CD4-positive, alpha-beta memory T cell (primary cell): ENCODE measurements at places on chromosomes 13 and 19. TPM values are rescaled to one million over a fixed set of nuclear protein-coding genes. Genes with fewer than 3 reads are reported as not detected.

The PAK4 gene
- 13.1 TPM for total RNA-seq

The VSTM1 gene
- not detected for total RNA-seq

The LPAR6 gene
- total RNA-seq, result 89.0 TPM

The KIR3DL1 gene
- total RNA-seq, result not detected

The ZNF846 gene
- total RNA-seq, result 19.7 TPM

GRCh38 chr19:50537769-50538230 lies 24.1 kb upstream of the ASPDH start:
- no peaks in the 10 kb centered on the region for H3K27me3 ChIP-seq
- DNase-seq, result peak; percentile 28
- H3K4me3 ChIP-seq, result no peak overlapping the region
- H3K4me1 ChIP-seq, result no peaks in the 10 kb centered on the region
- H3K27ac ChIP-seq, result no peak overlapping the region
- H3K36me3 ChIP-seq, result no peaks in the 10 kb centered on the region

DNA sequence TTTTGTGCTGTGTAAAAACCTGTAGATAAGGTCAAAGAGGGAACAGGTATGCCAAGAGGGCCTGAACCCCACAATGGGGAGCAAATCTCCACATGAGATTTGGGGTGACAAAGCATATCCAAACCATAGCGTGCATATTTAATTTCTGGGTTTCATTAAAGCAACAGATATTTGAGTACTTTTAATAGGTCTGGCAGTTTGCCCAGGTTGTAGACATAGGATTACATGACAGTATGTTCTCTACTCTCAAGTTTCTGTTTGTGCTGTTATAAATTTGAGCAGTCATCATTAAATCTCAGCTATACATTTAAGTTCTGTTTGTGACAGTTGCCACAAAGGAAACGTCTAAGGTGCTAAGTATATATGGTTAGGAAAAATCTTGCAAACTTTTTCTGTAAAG lies 236.4 kb downstream of the ATP8A2 start:
- no peak overlapping the region for H3K27ac ChIP-seq
- no peak for DNase-seq
- no peaks in the 10 kb centered on the region for H3K27me3 ChIP-seq
- no peaks in the 10 kb centered on the region for H3K4me1 ChIP-seq
- H3K36me3 ChIP-seq, result no peaks in the 10 kb centered on the region
- H3K4me3 ChIP-seq, result no peak overlapping the region

DNA sequence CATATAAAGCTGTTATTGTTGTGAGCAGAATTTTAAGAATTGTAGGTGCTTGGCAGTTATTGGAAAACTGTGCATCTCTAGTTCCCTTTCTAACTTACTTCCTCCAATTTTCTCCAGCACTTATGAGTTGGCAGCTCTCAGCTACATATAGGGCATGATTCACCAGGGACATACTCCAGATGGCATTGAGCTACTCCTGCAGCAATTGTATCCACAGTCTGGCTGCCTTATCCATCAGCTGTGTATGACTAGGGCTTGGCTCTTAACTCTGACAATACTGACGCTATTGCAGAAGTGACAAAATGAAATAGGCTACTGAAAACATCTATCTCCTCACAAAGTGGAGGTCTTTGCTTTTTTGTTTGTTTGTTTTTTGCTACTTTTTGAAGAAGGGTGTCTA lies 276.7 kb downstream of the POU4F1 start:
- no peaks in the 10 kb centered on the region for H3K36me3 ChIP-seq
- no peak overlapping the region for H3K27ac ChIP-seq
- no peaks in the 10 kb centered on the region for H3K27me3 ChIP-seq
- H3K4me1 ChIP-seq, result no peaks in the 10 kb centered on the region
- H3K4me3 ChIP-seq, result no peak overlapping the region
- no peak for DNase-seq

- H3K27me3 ChIP-seq, result no peaks in the 10 kb centered on the region
- H3K4me3 ChIP-seq, result no peak overlapping the region
- H3K27ac ChIP-seq, result no peak overlapping the region
- no peak for DNase-seq
- H3K4me1 ChIP-seq, result peaks cover 4% of the 10 kb centered on the region
- H3K36me3 ChIP-seq, result no peaks in the 10 kb centered on the region
Observed at GRCh38 chr13:40680659-40681323, 14.3 kb upstream of the FOXO1 start.

- no peak overlapping the region for H3K27ac ChIP-seq
- H3K36me3 ChIP-seq, result no peaks in the 10 kb centered on the region
- H3K4me1 ChIP-seq, result no peaks in the 10 kb centered on the region
- DNase-seq, result no peak
- H3K27me3 ChIP-seq, result no peaks in the 10 kb centered on the region
Observed at GRCh38 chr13:49893591-49893990, 42.5 kb downstream of the SPRYD7 start.

DNA sequence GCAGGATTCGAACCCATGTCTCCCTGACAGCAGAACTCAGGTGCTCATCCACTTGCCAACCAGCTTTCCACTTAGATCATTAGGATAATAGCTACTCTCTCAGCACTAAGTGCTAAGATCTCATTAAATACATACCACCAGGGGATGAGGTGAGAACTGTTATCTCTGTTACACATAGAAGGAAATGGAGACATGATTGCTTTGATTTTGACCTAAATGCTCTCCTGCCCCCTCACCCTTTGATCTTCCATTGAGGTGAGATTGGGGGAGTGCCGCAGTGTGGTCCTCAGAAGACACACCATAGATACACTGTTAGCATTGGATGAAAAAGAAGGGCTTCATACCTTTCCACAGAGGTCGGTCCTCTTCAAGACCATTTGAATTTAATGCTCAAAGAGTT lies 38.9 kb upstream of the NPAS1 start:
- no peaks in the 10 kb centered on the region for H3K36me3 ChIP-seq
- H3K4me3 ChIP-seq, result no peak overlapping the region
- H3K27ac ChIP-seq, result no peak overlapping the region
- peaks cover 28% of the 10 kb centered on the region for H3K4me1 ChIP-seq
- no peak for DNase-seq
- no peaks in the 10 kb centered on the region for H3K27me3 ChIP-seq

GRCh38 chr13:95870421-95870820 lies 182.8 kb downstream of the UGGT2 start:
- no peak overlapping the region for H3K4me3 ChIP-seq
- no peak for DNase-seq
- H3K27ac ChIP-seq, result no peak overlapping the region
- H3K27me3 ChIP-seq, result no peaks in the 10 kb centered on the region
- no peaks in the 10 kb centered on the region for H3K4me1 ChIP-seq

DNA sequence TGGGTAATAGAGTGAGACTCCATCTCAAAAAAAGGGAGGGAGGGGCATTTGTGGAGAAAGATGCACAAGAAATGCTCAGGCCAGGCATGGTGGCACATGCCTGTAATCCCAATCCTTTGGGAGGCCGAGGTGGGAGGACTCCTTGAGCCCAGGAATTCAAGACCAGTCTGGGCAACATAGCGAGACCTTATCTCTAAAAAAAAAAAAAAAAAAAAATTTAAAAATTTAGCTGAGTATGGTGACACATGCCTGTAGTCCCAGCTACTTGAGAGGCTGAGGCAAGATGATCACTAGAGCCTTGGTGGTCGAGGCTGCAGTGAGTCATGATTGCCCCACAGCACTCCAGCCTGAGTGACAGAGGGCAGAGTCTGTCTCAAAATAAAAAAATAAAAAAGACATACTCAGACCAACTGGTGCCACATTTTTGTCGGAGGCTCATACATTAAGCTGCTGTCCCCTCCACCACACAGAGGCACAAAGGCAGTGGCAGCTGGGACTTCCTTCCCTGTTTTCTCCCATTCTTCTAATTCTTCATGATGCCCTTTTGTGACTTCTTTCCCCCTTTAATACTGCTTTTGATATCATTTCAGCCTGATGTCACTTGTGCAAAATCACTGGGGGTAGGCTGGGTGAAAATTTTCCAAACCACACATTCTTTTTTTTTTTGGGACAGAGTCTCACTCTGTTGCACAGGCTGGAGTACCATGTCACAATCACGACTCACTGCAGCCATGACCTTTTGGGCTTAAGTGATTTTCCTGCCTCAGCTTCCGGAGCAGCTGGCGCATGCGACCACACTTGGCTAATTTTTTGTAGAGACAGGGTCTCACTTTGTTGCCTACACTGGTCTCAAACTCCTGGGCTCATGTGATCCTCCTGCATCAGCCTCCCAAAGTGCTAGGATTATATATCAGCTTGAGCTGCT lies 26.8 kb upstream of the CXCL17 start:
- no peak for DNase-seq
- H3K27me3 ChIP-seq, result no peaks in the 10 kb centered on the region
- H3K36me3 ChIP-seq, result no peaks in the 10 kb centered on the region
- no peak overlapping the region for H3K4me3 ChIP-seq
- no peak overlapping the region for H3K27ac ChIP-seq
- H3K4me1 ChIP-seq, result no peaks in the 10 kb centered on the region

DNA sequence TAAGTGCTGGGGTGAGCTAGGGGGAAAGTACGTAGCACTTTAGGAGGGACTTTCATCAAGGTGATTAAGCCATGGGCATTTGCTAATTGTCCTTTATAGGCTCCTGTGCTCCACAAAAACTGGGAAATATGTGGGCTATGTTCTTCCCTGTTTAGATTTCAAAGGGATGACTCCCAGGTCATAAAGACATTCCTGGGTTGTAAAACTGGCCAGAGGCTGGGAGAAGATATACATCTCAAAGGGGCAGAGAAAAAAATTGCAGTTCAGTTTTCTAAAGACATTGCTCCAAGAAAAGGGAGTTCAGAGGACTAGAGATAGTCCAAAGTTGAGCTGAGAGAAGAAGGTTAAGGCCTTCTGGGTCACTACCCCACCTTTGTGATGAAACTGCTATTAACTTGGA lies 204.8 kb downstream of the MYO16 start:
- H3K4me3 ChIP-seq, result no peak overlapping the region
- no peaks in the 10 kb centered on the region for H3K27me3 ChIP-seq
- no peak overlapping the region for H3K27ac ChIP-seq
- no peaks in the 10 kb centered on the region for H3K36me3 ChIP-seq

GRCh38 chr19:29952177-29952576 lies 10.1 kb downstream of the URI1 start:
- H3K27me3 ChIP-seq, result no peaks in the 10 kb centered on the region
- H3K4me1 ChIP-seq, result peaks cover 34% of the 10 kb centered on the region
- no peak for DNase-seq

DNA sequence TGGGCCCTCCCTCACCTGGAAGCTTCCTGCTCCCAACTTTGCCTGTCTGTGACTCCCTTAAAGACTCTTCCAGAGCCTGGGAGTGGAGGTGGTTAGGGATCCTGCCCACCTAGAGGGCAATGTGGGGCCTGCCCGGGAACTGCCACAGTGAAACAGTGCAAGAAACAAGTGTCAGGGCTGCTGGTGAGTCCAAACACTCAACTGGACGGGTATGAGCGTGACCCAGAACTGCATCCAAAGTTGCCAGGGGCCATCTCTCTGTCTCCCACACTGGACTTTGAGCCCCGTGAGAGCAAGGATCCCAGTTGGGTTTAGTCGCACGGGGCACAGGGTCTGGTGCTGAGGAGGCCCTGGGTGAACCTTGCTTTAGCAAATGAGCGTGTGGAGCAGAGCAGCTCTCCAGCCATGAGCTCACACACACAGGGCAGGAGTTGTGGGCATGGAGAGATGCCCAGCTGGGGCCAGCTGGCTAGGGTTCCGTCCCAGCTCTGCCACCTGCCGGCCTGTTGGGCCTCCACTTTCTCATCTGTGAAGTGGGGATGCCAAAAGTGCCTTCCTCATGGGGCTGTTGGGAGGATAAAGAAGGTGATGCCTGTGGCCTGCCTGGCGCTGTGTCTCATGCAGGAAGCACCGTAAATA lies 2.8 kb upstream of the NUMBL start:
- H3K27me3 ChIP-seq, result no peaks in the 10 kb centered on the region
- peaks cover 8% of the 10 kb centered on the region for H3K4me1 ChIP-seq
- H3K4me3 ChIP-seq, result no peak overlapping the region
- no peak overlapping the region for H3K27ac ChIP-seq

DNA sequence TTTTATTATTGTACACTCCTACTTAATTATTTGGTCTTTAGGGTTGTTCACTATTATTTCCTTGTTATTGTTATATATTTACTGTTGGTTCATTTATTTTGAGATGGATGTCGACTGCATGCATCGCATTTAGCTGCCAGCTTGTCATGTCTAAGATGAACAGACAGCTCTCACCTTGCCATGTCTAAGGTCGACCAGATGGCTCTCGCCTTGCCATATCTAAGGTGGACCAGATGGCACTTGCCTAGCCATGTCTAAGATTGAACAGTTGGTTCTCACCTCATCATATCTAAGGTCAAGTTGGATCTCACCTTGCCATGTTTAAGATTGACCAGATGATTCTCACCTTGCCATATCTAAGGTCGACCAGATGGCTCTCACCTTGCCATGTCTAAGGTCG lies 1440.9 kb downstream of the UQCRFS1 start:
- no peak overlapping the region for H3K27ac ChIP-seq
- H3K36me3 ChIP-seq, result no peaks in the 10 kb centered on the region
- no peak overlapping the region for H3K4me3 ChIP-seq
- H3K4me1 ChIP-seq, result no peaks in the 10 kb centered on the region
- no peaks in the 10 kb centered on the region for H3K27me3 ChIP-seq
- no peak for DNase-seq

DNA sequence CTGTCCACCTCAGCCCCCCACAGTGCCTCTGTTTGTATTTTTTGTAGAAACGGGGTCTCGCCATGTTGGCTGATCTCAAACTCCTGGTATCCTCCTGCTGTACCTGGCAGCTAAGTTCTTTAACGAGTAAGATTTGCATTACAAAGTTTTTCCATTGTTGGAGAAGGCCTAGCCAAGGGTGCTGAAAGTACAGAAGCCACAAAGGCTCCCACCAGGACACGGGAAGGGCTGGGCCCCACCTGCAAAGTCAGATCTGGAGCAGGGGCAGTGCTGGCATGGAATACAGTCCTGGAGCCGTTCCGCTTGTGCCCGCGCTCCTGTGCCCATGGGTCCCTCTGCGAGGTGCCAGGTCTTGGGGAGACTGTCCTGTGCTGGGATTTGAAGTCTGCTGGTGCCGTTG lies 12.1 kb downstream of the FZR1 start:
- H3K4me1 ChIP-seq, result peaks cover 15% of the 10 kb centered on the region
- H3K36me3 ChIP-seq, result peaks cover 7% of the 10 kb centered on the region
- DNase-seq, result no peak
- no peak overlapping the region for H3K4me3 ChIP-seq
- H3K27me3 ChIP-seq, result no peaks in the 10 kb centered on the region

GRCh38 chr13:108932196-108932595 lies 302.8 kb downstream of the MYO16 start:
- H3K4me3 ChIP-seq, result no peak overlapping the region
- no peaks in the 10 kb centered on the region for H3K27me3 ChIP-seq
- no peaks in the 10 kb centered on the region for H3K36me3 ChIP-seq
- no peak overlapping the region for H3K27ac ChIP-seq
- H3K4me1 ChIP-seq, result no peaks in the 10 kb centered on the region

- no peak for DNase-seq
- no peaks in the 10 kb centered on the region for H3K36me3 ChIP-seq
- H3K27ac ChIP-seq, result no peak overlapping the region
- no peaks in the 10 kb centered on the region for H3K27me3 ChIP-seq
- H3K4me1 ChIP-seq, result no peaks in the 10 kb centered on the region
Observed at GRCh38 chr13:94009701-94010100, 469.8 kb downstream of the DCT start.
